ENCODE measurements at places on chromosomes 7 and 10.

DNA sequence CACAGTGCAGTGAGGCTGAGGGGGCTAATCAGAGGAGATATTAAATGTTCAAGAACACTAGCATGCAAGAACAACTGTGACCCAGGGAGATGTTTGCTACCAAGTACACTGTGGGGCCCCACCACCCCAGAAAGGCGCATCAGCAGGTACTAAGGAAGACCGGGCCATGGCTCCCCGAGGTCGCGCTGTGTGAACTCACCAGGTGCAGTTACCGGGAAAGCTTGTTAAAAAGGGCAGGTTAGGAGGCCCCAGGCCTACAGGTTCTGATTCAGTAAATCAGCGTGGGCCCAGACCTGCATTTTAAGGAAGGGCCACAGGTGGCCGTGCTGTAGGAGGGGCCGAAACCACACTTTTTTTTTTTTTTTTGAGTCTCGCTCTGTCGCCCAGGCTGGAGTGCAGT is 54.6 kb downstream of the TMEM209 start:
- DNase-seq = no peak

- DNase-seq = no peak
Observed at GRCh38 chr7:73707045-73707631, 12.3 kb downstream of the STX1A start.

DNA sequence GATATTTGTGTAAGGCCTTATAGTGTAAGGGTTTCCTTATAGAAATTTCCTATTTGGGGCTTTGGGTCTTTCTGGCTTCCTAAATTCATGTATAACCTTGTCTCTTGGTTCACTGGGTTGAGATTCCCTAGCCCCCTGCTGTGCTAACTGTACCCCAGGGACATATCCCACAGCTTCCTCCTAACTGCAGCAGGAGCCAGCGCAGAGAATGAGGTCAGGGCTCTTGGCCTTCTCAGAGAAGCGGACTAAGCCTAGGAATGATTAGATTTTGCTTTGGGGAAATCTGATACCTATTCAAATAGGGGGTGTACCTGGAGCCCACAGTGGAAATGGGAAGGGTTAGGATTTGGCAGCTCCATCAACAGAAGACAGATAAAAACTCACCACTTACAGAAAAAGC is 138.1 kb upstream of the EFCAB10 start:
- no peak for DNase-seq

GRCh38 chr7:125681508-125681907 is 751.9 kb upstream of the POT1 start:
- no peak for DNase-seq

- no peak for DNase-seq
Observed at GRCh38 chr10:26468700-26469099, 30.6 kb downstream of the APBB1IP start.

DNA sequence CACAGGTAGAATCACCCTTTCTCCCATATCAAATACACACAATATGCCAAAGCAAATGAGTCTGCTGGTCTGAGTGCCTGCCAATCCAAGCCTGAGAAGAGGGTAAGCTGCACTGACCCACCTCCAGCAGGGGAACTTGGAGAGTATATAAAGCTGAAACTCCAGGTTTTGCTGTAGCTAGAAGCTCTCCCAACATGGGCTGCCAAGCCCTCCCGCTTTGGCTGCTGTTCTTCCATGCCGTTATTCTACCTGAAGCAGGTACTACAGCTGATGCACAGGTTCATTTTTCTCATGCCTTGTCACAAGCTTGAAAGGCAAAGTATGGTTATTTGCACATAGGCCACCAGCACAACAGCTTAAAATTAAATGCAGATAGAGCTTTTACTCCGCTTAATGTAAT is 21.5 kb upstream of the C10orf120 start:
- no peak for DNase-seq

DNA sequence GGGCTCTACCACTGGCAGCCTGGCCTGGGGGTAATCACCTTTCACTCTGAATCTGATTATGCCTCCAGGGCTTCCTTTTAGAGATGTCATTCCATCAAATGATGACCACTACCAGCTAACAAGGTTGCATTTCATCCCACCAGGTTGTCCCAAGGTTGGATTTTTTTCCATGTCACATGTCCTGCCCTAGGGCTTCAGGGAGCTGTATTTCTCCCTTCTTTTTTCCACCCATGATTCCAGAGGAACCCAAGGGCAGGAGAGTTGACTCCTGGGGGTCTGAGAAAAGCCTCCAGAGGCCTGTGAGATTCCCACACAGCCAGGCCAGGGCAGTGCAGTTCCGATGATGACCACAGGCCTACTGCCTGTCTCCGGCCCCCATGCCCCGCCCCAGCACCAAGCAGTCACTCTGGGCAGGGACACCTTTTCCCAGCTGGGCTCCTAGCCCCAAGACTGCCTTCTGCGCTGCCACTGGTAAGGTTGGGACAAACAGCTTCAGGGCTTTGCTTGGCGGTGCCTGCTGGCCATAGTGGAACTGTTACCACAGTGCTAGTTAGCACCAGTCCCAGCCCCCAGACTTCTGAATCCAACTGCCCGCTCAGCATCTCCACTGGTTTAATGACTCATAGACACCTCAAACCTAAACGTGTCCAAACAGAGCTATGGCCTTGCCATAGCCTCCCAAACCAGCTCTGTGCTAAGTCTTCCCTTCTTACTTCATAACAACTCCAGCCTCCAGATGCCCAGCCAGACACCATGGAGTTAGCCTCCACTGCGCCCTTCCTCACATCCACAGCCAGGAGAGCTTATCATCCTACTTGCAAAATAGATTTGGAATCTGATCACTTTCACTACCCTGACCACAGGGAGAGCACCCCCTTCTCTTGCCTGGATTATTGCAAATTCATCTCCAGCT is 133.7 kb downstream of the ARHGAP22 start:
- no peak for DNase-seq

GRCh38 chr10:21269289-21269688 is 256.2 kb downstream of the SKIDA1 start:
- no peak for DNase-seq

- no peak for DNase-seq
Observed at GRCh38 chr7:142177869-142178268, 66.4 kb downstream of the MGAM2 start.

DNA sequence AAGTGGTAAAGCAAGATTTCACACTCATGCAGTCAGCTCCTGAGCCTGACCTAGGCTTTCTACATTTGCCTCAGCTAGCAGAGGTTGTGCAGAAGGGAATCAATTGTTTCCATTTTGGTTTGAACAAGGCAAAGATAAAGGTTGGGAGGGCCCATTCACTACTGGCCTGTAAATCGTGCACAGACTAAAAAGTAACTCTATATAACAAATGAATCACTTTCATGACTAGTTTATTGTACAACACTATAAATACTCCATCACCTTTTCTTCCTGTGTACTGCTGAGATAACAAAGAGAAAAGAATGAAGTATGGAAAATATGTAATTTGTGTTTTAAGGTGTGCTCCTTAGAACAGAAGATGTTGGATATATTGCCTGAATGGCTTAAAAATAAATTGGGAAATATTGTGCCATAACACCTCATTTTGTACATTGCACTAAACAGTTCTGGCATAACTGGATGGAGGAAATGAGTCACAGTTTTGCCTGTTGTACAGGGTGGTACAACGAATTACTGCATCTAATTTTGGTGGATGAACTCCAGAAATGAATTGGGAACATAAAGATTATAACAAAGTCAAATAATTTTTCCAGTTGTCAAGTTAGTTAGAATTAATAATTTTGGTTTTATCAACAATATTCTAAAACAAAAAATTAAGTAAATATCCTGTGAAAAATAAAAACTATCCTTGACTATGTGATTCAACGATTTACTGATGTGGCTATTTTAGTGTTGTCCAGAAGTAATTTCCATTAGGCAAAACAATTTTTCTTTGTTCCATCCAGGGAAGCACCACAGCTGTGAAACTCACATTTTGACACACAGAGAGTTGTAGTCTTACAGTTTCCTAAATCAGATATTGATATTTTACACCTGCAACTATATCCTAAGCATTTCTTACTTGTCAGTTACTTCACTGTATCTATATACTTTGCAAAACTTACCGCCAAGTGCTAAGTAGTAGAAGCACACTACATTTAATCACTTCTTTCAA is 18.0 kb downstream of the SEMA3C start:
- no peak for DNase-seq

- DNase-seq = no peak
Observed at GRCh38 chr7:99949645-99950228, 20.3 kb upstream of the GJC3 start.

- DNase-seq = no peak
Observed at GRCh38 chr7:8384901-8385300, 48.5 kb upstream of the NXPH1 start.

DNA sequence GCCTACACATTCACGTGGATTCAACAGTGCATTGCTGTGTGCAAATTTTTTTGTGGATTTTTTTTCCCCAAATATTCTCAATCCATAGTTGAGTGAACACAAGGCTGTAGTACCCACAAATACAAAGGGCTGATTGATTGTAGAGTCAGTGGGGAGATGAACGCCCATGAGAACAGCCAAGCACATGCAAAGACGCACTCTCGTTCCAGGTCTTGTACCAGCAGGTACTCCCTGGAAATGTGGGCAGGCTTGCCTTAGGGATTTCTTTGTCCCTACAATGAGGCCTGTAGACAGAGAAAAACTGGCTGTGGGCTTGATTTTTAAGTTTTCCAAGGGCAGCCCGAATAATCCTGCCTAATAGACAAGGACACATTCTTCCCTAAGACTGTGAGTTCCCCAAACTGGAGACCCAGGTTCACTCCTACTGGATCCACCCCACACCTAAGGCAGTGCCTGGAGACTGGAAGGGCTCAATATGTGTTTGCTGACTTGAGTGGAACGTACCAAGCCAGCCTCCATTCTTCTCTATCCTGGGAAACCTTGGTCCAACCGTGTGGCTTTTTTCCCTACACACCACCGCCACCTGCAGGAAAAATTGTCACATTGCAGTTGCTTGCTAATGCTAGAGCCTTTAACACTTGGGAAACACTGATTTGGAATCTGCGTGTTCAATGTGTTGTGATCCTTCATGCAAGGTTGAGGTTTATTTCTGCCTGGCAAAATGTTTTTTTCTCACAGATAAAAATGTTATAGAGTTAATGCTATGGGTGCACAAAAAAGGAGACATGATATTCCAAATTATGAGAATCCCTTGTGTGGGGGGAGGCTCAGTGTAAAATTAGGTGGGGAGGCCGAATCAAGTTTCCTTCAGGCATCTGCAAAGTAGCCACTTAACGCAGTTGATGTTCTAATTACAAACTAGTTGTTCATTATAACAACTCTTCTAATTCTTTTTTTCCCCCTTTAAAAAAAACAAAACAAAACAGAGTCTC is 49.3 kb downstream of the PPP1R17 start:
- no peak for DNase-seq

DNA sequence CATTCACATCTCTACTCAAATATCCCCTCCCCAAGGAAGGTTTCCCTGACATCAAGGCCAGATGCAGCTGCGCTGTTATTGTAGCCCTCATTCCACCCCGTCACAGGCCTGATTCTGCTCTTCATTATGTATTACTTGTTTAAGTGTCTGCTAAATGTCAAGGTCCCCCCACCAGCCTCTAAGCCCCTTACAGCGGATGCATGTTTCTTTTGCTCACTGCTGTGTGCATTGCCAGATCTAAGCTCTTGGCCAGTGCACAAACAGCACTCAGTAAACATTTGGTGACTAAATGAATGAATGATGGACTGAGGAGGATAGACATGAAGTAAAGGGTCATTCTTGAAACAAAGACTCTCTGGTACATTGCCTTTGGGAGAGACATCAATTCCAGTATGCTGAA is 90.6 kb downstream of the NEBL start:
- no peak for DNase-seq

DNA sequence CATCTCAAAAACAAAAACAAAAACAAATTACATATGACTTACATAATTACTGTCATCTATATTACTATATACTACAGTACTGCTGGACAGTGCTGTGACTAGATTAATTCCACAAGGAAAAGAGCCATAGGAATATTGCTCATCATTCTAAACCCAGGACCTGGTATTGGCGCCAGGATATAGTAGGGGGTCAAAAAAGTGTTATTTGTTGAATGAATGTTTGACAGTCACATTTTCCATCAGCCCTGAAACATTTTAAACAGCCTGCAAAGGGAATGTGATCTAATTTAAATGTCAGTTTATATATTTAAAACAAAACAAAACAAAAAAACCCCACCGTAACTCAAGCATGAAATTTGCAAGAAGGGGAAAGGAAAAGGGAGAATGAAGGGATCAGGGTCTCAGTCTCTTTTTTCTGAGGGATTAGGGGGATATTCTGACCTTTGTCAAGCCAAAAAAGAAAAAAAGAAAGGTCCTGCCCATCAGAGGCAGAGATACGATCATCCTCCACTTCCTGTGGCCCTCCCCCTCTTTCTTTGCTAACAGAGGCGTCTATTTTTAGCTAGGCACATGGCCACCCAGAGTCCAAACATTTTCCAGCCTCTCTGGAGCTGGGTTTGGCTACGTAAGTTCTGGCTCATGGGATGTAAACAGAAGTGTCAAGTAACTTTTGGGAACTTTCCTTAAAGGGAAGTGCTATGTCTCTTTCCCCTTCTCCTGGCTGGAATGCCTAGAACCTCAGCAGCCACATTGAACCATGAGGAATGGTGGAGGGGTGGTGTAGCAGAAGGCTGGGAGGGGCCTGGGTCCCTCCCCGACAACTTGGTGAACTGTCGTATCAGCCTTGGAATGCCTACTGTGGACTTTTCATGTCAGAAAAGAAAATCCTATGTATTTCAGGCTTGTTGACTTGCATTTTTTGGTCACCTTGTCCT is 44.6 kb upstream of the DLG5 start:
- no peak for DNase-seq

DNA sequence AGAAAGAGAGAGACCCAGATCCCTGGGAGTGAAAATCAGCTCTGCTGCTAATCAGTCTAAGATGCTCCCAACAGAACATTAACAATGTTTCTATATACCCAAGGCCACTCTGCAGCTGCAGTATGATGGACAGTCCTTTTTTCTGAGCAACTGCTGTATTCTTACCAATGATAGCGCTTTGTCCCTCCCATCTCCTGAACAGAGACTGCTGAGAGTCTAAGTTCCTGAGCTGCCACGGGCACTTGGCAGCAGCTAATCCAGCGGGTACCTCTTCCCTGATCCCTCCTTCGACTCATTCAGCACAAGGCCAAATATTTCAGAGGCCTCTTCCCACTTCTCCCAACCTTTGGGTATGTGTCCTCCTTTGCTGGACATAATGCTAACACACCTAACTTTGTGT is 7.7 kb downstream of the CPVL start:
- no peak for DNase-seq

- no peak for DNase-seq
Observed at GRCh38 chr10:42795701-42796100, 13.1 kb downstream of the BMS1 start.

DNA sequence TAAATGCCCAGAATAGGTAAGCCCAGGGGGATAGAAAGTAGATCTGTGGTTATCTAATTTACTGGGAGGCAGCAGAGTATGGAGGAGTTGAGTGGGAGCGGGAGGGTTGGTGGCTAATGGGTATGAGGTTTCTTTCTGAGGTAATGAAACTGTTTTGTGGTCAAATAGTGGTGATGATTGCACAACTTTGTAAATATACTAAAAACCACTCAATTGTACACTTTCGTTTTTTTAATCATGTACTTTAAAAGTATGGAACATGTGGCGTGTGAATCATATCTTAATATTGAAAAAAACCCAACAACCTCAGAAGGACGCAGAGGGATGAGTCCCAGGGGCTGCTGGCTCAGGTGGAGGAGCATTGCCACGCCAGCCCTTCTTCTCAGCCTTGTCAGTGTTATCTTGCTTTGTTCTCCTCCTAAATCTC is 118.1 kb downstream of the WDR11 start:
- no peak for DNase-seq

All from activated gamma-delta T cell (primary cell).